ENCODE measurements at places on chromosomes 2 and 18.

GRCh38 chr18:30150586-30151250, 891.8 kb downstream of the DSC3 start:
- DNase-seq, result no peak

GRCh38 chr2:231099918-231100317, 24.9 kb downstream of the HTR2B start:
- no peak for DNase-seq

DNA sequence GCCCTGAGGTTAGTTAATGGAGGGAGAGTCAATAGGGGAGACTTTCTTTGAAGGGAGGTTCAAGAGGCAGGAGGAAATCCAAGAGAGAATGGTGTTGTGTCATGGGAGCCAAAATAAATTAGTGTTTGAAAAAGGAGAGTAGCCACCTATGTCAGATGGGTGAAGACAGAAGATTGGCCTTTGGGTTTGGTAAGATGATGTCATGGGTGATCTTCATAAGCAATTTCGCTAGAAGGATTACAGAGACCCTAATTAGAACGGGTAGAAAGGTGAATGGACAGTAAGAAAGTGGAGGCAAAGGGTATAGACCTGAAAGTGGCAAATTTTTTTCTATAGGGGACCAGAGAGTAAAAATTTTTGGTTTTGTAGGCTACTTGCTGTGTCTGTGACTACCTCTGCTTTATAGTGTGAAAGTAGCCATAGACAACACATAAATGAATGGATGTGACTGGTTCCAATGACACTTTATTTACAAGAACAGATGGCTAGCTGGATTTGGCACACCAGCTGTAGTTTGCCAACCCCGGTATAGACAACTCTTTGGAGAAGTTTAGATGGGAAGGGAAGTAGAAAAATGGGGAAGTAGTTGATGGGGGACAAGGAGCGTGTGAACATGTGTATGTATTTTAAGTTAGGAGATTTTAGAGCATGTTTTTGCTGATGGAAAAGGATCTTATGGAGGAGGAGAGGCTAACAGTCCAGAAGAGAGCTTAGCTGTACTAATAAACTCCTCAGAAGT, 9.3 kb downstream of the STAMBP start:
- DNase-seq, result no peak

DNA sequence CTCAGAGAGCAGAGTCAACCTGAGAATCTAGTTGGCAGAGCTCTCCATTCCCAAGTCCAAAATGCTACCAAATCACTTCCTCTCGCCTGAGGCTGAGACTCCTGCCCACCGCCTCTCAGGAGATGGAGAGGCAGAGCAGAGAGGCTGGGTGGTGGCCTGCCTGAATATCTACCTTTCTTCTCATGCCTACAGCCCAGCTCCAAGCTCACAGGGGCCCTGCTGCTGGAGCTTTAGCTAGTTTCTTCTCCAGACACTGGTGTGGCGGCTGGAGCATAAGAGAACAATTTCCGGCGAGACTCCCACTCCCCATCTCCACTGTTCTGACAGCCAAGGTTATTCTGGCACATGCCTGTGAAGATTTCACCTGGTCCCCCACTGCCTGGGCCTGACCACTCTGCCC, 8.1 kb upstream of the CYP26B1 start:
- DNase-seq, result no peak

DNA sequence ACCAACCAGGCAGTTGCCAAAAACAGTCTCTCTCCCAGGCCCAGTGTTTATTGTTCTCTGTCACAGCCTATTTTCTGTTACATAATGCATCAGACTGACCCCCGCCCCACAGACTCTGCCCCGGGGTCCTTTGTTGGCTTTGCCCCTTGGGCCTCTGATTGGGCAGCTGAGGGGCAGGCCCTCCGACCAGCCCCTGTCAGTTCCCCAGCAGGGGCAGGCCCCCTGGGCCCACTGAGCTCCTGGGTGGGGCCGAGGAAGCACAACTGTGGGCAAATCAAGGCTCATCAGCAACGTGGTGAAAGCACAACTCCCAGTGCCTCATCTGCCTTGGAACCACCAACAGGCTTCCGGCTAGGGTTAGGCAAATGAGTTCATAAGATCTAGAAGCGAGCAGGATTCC, 160.1 kb upstream of the MYCN start:
- no peak for DNase-seq

- no peak for DNase-seq
These were observed 155.9 kb downstream of the FMNL2 start for GRCh38 chr2:152490686-152491455.

- no peak for DNase-seq
These were observed 206.8 kb upstream of the FBXO11 start for GRCh38 chr2:48112911-48113680.

GRCh38 chr18:75211953-75212750, 1.6 kb downstream of the TSHZ1 start:
- peak; percentile 5 for DNase-seq

GRCh38 chr2:5315512-5315911, 376.7 kb upstream of the SOX11 start:
- DNase-seq, result no peak

GRCh38 chr2:160916300-160916699, 243.9 kb upstream of the TANK start:
- no peak for DNase-seq

GRCh38 chr2:204145791-204146190, 209.2 kb downstream of the ICOS start:
- no peak for DNase-seq

- DNase-seq, result no peak
These were observed 51.0 kb downstream of the KCNG2 start for GRCh38 chr18:79848579-79849327.

DNA sequence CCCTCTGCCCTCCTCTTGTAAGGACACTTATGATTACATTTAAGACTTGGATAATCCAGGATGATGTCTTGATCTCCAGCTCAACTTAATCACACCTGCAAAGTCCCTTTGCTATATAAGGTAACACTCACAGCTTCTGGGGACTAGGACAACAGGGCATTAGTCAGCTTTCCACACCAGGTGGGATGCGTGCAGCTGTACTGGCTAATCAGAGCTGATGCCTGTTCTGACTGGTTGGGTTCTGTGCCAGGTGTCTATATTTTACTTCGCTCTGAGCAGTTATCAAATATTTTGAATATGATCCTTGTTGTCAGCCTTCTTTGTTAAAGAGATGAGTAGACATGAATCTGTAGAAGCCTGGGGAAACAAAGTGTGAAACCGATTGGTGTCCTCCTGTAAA, 115.5 kb upstream of the ATP8B1 start:
- no peak for DNase-seq

DNA sequence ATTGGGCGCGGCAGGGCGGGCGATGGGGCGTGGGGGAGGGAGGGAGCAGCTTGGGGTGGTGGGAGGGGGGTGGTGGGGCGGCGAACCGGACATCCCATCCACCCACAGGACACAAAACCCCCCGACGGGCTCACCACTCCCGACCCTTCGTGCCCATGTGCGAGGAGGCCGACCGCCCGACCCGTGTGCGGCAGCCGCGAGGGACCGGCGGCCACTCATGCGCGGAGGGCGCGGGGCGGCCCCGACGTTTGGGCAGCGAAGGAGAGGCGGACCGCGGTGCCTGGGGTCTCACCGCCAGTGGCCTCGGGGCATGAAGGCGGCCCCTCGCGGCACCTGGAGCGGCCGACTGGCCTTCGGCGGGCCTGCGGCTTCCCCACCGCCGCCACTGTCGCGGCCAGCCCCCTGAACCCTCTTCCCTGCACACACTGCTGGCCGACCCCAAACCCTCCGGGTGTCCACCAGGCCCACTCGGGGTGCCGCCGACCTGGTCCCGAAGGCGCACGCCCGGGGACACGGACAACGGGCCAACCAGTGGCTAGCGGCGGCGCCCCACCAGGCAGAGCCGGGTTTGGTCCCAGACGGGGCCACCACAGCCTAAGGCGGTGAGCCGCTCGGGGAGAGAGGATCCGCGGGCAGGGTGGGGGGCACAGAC, 94.6 kb upstream of the ANKRD30BL start:
- no peak for DNase-seq

DNA sequence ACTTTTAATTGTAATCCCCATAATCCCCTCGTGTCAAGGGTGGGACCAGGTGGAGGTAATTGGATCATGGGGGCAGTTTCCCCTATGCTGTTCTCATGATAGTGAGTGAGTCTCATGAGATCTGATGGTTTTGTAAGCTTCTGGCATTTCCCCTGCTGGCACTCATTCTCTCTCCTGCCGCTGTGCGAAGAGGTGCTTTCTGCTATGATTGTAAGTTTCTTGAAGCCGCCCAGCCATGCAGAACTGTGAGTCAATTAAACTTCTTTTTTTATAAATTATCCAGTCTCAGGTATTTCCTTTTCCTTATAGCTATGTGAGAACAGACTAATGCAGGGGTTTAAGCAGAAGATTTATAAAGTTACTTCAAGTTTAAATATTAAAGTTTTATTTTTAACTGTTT, 655.2 kb downstream of the EPHA4 start:
- DNase-seq, result no peak

GRCh38 chr18:36477776-36478175, 180.3 kb downstream of the FHOD3 start:
- no peak for DNase-seq

DNA sequence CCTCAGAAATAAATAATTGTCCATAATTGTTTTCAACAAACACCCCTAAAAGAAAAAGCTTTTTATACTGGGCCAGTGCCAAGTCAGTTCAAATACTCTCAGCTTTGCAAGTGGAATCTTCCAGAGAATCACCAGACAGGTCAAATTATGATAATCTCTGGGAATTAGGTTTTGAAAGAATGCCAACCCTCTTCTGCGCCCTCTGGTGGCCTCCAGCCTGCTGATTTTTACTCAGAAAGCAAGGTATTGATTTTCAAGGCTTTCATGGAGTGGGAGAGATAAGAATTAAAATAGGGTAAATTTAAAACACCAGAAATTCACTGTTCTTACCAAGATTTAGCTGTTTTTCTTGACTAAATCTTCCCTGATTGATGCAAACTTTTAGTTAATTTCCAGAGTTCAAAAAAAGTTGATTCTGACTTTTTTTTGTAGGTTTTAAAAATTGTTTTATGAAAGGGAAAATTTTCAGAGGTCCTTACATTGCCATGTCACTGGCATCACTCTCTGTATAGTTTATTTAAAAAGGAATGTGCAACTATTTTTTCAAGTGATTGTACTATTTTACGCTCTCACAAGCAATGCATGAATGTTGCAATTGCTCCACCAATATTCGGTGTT, 282.9 kb upstream of the TNP1 start:
- no peak for DNase-seq

DNA sequence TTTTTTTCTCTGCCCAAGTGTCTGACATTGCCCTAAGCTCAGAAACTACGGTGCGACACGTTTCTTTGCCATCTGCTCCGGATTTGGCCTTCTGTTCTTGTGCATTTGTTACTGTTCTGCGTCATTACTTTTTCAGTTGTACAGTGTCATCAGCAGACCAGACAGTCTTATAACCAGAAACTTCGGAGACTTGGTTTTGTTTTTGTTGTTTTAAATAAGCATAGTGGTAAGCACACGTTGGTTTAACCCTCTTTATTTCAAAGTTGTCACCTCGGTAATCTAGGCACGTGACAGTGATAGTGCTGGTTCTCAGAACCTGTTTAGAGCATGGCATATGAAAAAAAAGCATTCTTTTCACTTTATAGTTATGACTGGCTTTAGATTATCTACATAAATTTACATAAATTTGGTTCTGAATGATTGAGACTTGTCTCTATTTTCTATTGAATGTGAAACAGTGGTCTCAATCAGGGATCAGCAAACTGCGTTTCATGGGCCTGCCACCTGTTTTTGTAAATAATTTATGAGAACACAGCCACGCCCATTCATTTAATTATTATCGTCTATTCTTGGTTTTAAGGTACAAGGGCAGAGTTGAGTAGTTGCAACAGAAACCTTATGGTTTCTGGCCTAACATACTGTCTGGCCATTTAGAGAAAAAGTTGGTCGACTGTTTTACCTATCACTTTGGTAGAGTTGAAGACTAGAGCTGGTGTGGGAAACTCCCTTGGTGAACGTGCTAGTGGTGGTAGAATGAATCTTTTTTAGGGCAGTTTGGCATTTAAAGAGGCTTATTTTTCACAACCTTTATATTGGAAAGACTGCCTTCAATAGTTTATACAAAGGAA, 106.5 kb downstream of the ZNF532 start:
- no peak for DNase-seq

- DNase-seq, result no peak
These were observed 532.8 kb downstream of the FBXO15 start for GRCh38 chr18:73614812-73615211.

All from CD4-positive, alpha-beta T cell treated with Interleukin-6 at 100 ng/mL for 8 hours (primary cell).